ENCODE measurements at places on chromosomes 11 and 22.

DNA sequence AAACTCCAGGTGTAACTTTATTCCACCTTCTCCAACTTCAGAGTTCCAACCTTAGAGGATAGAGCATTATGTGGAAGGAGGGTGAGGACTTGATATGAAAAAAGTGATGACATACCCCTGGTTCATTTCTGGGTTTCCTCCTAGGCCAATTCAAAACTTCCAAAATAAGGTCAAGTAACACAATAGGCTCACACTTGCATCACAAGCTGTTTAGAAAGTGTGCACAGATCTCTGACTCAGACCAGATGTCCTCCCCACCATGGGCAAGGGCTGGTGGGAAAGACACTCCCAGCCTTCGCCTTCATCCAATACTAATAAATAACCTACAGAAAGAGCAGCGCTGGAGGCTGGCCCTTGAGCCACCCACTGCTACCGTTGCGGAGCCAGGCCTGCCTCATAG is 5.8 kb upstream of the BUD13 start:
- no peak for DNase-seq

GRCh38 chr11:132078264-132079076 is 708.1 kb downstream of the NTM start:
- no peak for DNase-seq

- DNase-seq: no peak
Observed at GRCh38 chr22:40679249-40679963, at the start of gene MCHR1. Gene MCHR1 (plus strand): TSS chr22:40679484. CDS start chr22:40679653, 169 bp downstream.

DNA sequence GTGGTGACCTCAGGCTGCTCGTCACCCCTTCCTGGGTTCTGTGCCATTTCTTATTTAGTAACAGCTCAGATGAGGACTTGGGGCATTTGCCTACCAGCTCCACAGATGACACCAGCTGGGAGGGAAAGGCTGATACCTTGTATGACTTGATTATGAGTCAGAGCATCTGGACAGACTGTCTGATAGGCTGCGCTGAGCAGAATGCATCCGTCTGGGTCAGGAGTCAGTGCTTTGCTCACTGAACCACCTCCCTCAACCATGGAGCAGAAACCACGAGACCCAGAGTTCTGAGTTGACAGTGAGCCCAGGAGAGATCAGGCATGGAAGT is 6.8 kb downstream of the ST14 start:
- peak; percentile 72 for DNase-seq

GRCh38 chr11:69004411-69005182 is 8.4 kb downstream of the MRGPRF start:
- no peak for DNase-seq

DNA sequence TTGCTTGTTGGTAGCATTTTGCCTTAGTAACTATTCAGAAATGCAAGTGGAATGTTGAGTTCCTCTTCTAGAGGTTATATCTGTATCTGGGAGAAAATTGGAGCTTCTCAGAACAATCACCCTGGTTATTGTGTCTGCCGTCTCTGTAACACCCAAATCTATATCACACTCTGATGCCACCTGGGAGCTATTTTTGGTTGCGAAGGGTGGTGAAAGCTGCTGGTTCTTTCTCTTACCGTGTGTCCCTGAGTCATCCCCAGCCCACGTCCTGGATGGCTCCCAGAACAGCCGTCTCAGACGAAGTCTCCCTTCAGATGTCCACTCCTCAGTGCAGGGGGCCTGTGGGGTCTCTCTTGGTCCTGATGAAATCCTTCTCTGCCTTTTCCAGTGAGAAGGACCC is 83.5 kb downstream of the C22orf31 start:
- no peak for DNase-seq

GRCh38 chr22:43569111-43569510 is 157.3 kb downstream of the MPPED1 start:
- no peak for DNase-seq

DNA sequence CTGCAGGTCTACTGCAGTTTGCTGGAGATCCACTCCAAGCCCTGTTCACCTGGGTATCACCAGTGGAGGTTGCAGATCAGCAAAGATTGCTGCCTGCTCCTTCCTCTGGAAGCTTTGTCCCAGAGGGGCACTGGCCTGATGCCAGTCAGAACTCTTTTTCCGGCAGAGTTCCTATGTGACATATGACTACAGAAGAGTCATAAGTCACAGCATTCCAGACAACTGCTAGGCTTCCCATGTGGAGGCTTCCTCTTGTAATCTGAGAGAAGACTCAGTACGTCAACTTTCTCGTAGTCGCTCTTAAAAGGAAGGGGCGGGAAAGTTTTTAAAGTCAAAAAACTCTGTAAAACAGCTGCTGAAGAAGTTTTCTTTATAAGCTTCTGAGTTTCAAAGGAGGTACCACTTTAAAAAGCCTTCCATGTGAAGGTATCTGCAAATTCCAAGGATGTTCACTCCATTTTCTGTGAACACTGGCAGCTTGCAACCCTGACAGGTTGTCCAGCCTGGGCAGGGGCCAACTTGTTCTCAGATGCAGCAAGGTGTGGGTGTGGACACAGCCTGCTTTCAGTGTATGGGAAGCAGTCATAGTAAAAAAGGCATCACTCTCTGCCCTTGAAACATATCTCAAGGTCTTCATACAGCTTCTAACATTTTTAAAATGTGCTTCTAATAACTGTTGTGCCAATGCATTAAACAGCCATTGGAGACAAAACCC is 97.8 kb downstream of the ME3 start:
- DNase-seq: no peak

- DNase-seq: peak; percentile 61
Observed at GRCh38 chr11:108654994-108655631, 9.8 kb upstream of the DDX10 start.

- no peak for DNase-seq
Observed at GRCh38 chr22:35542157-35542938, 1.7 kb downstream of the RASD2 start.

DNA sequence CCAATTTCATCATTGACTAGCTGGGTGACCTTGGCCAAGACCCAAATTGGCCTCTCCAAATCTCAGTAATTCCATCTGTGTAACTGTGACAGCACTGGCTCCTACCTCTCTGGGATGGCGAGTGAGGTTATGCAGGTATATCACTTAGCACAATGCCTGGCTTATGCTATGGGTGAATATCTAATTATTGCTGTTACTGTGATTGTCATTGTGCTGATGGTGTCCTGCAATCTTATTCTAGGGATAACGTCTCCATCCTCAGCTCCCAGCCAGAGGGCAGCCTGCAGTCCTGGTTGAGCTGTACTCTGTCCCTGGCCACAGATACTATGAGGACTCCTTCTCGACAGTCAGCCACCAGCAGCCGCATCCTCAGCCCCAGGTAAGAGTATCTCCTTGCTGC is 164.8 kb upstream of the SEZ6L start:
- DNase-seq: no peak

- no peak for DNase-seq
Observed at GRCh38 chr11:126403022-126403581, 47.6 kb downstream of the ST3GAL4 start.

- no peak for DNase-seq
Observed at GRCh38 chr11:1586699-1587098, 1.6 kb upstream of the KRTAP5-1 start.

- no peak for DNase-seq
Observed at GRCh38 chr22:45304971-45305370, 4.8 kb upstream of the FAM118A start.

DNA sequence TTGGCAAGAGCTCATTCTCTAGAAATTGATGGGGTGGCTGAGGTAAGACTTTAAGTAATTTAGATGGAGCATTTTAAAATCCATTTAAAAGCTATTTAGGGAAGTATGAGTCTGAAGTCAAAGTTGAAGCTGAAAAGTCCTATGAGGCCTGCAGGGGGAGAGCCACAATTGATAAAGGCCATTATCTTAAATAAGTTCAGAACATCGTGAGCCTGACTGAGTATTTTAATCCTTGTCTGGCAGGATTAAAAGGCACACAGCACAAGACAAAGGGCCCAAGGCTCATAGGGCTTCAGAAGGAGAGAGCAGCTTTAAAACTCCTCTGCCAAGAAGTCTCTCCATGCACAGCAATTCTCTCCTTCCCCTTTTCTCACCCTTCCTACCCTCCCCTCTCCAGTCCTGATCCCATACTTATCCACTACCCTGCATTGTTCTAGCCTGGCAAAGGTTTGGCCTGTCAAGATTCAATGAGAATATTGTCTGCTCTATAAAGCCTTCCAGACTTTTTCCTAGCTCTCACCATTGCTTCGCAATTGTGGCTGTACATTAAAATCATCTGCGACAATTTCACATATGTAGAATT is 1312.9 kb downstream of the FAM181B start:
- no peak for DNase-seq

DNA sequence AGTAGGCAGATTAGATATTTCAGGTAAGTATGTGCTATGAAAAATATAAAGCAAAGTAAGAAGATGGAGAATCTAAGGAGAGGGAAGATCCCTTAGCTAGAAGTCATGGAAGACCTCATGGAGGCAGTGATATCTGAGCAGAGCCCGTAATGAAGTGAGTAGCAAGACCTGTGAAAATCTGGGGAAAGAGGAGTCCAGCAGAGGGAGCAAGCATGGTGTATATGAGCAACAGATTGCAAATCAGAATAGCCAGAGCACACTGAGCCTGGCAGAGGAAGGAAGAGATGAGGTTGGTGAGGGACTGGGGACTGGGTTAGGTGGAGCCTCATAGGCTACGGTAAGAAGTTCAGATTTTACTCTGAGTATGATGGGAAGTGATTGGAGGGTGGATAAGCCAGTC is 9.4 kb downstream of the LHFPL7 start:
- DNase-seq: peak; percentile 48

DNA sequence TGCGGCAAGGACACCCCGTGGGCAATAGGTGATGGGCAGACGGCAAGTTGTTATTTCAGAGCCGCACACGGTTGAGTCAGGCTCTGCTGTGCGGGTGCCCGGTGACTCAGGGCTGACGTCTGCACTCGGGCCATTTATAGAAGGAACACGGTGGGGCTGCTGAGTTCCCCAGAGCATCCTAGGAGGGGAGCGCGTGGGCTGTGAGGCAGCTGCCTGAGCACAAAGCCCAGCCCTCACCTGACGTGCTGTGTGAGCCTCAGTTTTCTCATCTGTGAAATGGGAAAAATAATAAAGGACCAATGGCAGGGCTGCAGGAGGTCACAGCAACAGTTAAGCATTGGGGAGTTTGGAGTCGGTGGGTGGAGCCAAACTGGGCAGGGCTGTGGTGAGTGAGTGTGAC is 11.3 kb upstream of the RHOD start:
- peak; percentile 42 for DNase-seq

GRCh38 chr11:57111619-57112018 is 70.1 kb upstream of the LRRC55 start:
- DNase-seq: peak; percentile 20

DNA sequence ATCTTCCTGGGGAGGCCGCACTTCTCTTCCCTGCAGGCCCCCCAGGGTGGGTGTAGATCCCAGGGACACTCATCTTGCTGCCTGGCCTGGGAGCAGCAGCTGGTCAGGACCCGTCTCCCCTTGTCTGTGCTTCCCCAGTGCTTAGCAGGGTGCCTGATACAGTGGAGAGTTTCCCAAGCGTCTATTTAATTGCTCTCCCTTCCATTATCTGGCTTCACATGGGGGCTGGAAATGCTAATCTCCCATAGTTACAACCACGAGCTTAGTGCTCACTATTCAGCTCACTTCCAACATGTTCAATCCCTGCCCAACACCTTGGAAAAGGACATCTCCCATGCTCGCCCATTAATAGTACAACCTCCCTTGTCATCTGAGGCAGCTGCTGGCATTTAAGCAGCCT is 100.5 kb downstream of the DSCAML1 start:
- DNase-seq: no peak

DNA sequence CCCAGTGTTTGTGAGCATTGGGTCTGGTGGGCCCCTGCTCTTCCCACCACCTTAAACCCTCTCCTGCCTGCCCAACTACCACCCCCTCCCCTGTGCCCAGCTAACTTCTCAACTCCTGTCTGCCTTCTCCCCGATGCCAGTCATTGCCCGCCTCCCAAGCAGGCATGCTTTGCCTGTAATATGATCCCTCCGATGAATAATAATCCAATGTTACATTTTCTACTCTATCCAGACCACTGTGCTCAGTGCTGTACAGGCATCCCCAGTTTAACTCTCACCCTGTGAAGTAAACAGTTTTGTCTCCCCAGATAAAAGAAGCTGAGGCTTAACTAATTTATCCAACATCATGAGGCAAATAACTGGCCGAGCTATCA is 35.5 kb upstream of the OLFML1 start:
- DNase-seq: no peak

- DNase-seq: no peak
Observed at GRCh38 chr11:126007238-126007637, 55.4 kb downstream of the CDON start.

DNA sequence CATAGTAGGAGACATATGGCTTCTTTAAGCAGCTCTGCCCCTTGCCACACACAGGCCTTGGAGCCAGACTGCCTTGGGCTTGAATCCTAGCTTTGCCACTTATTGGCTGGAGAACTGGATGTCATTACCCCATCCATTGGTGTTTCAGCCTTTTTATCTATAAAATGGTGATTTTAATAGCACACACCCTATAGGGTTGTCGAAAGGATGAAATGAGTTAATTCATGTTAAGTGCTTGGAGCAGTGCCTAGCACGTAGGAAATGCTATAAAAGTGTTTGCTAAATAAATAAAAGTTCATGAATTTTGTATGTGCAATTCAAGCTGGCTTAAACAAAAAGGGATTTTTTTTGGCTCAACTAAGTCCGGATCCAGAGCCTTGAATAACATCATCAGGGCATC is 120.7 kb downstream of the TIMP3 start:
- no peak for DNase-seq

DNA sequence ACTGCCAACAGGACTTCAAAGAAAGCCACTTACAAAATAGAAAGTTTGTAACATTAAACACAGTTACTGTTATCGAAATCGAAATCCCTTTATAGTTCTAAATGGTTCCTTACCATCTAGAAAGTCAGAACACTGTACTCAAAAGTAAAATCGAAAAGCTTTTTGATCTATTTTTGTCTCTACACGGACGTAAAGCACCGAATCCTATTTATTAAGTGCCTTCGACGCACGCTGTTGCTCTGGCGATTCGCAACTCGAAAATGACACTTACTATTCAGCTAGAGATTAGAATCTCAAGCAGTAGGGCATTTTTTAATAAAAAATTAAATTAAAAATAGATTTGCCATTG is 78.3 kb downstream of the LARGE1 start:
- DNase-seq: no peak

GRCh38 chr11:93072229-93072914 is 102.9 kb downstream of the MTNR1B start:
- no peak for DNase-seq

GRCh38 chr11:101577461-101577860 is 6.3 kb downstream of the TRPC6 start:
- no peak for DNase-seq

DNA sequence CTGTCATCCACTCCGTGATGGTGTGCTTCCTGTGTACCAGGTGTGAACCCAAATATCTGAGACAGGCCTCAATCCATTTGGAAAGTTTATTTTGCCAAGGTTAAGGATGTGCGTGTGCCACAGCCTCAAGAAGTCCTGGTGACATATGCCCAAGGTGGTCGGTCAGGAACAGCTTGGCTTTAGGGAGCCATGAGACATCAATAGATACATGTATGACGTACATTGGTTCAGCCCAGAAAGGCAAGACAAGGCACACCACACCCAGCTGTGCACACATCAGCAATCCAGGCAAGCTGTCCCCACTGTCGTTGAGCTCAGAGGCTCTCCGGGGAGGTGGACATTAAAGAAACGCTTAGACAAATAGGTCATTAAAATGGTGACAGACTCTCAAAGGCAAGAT is 56.8 kb upstream of the SHANK2 start:
- no peak for DNase-seq

- no peak for DNase-seq
Observed at GRCh38 chr11:115712296-115712695, 208.1 kb upstream of the CADM1 start.
